ENCODE measurements at places on chromosomes 5 and 9.

DNA sequence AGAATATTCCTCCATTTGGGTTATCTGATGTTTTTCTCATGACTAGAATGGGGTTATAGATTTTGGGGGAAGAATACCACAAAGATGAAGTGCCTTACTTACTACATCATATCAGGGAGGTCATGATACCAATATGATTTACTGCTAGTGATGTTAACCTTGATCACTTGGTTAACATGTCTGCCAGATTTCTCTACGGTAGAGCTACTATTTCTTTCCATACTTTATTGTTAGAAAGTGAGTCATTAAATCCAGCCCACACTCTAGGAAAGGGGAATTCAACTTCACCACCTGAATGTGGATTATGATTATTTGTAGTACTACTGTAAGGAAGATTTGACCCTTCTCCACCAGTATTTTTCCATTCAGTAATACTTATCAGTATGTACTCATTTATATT is 64.7 kb downstream of the UBE2R2 start:
- DNase-seq: no peak

- DNase-seq: no peak
These were observed 1920.2 kb downstream of the MAT2B start for GRCh38 chr5:165425594-165425993.

DNA sequence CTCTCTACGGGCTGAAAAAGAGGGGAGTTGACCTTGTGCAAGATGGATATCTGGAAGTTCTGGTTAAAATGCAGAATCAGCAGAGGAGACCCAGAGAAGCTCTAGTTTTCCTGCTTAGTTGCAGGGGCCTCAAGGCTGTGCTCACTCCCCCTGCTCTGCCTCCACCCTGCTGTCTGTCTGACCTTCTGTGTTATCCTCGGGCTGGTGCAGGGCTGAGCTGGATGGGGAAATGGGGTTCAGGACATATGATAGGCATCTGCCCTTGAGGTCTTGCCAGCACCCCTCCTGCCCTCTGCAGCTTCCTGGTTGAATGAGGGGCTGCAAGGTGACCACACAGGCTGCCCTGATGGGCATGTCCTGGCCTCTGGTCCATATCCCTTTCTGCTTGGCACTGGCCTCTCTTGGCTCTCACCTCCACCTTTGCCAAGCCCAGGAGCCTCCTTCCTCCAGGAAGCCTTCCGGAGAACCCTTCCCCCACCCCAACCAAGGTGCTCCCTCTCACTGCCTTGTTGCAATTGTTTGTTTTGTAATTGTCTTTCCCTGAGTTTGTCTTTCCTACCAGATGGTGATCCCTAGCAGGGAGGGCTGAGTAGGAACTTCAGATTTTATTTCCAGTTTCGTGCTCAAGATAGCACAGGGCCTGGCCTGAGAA is 1.3 kb downstream of the TMEM268 start:
- no peak for DNase-seq

GRCh38 chr9:115442054-115442453 is 324.1 kb upstream of the TNC start:
- no peak for DNase-seq

DNA sequence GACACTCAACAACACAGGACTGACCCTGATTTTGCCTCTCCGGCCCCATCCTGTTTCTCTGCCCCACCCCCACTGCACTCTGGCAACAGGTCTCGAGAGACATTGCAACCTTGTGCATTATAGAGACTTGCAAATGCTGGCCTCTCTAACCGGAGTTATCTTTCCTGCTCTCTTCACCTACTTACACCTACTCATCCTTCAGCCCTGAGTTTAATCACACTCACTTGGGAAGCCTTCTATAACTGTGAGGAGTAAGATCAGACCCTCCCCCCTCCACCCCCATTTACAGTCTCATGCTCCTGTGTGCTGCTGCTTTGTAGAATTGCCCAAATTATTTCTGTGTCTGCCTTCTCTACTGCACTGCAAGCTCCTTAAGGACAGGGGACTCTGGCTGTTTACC is 42.8 kb downstream of the WWC1 start:
- no peak for DNase-seq

Measured in activated CD4-positive, alpha-beta T cell treated with anti-CD3 and anti-CD28 coated beads, Interleukin-2, amount 10 ng/mL, durations not matched to agents 7 days and 5 days (primary cell).